Progenitor cell of endocrine pancreas (in vitro differentiated cells): ENCODE measurements at places on chromosomes 2 and 18. TPM values are rescaled to one million over a fixed set of nuclear protein-coding genes. Genes with fewer than 3 reads are reported as not detected.

DNA sequence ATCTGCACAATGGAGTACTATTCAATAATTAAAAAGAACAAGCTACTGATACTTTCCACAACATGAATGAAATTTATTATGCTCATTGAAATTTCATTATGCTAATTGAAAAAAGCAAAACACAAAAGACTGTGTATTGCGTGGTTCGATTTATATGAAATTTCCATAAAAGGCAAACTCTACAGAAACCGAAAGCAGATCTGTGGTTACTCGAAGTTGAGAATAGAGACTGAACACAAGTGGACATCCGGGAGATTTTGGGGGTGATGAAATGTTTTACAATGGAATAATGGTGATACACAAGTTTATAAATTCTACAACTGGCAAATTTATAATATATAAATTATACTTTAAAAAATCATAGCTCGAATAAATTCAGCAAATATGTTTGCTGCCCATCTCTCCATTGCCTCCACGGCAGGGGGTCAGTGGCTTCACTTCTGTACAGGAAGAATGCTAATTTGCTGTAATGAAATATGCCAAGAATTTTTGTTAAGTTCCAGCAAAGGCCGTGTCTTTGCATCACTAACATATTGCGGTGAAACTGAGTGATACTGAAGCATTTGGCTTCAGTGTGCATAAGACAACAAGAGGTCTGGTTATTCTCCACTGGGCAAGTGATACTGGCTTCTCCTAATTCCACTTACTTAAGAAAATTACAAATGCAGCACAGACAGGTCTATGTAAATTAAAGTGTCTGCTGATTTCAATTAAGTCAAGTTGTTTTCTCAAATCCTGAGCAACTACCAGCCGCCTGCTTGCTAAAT is 96.7 kb downstream of the TMEM163 start:
- no peak overlapping the region for H3K4me3 ChIP-seq
- no peaks in the 10 kb centered on the region for H3K27me3 ChIP-seq
- H3K4me1 ChIP-seq, result peaks cover 2% of the 10 kb centered on the region
- no peaks in the 10 kb centered on the region for H3K36me3 ChIP-seq
- no peak for DNase-seq

GRCh38 chr2:8525582-8526402 is 156.1 kb upstream of the ID2 start:
- no peak overlapping the region for H3K4me3 ChIP-seq
- peak overlapping the region; percentile 95 for H3K27ac ChIP-seq
- H3K36me3 ChIP-seq, result no peaks in the 10 kb centered on the region
- H3K4me1 ChIP-seq, result peaks cover 24% of the 10 kb centered on the region
- DNase-seq, result peak; percentile 33

CNGA3 gene
- total RNA-seq, result 5.3 and 5.5 TPM in 2 replicates

SERPINB11 gene
- not detected in 2 replicates for total RNA-seq

GRCh38 chr2:67650291-67651133 is 253.4 kb downstream of the ETAA1 start:
- H3K36me3 ChIP-seq, result peaks cover 5% of the 10 kb centered on the region
- peak; percentile 63 for DNase-seq
- no peaks in the 10 kb centered on the region for H3K27me3 ChIP-seq
- no peak overlapping the region for H3K4me3 ChIP-seq
- H3K27ac ChIP-seq, result peak overlapping the region; percentile 87

DNA sequence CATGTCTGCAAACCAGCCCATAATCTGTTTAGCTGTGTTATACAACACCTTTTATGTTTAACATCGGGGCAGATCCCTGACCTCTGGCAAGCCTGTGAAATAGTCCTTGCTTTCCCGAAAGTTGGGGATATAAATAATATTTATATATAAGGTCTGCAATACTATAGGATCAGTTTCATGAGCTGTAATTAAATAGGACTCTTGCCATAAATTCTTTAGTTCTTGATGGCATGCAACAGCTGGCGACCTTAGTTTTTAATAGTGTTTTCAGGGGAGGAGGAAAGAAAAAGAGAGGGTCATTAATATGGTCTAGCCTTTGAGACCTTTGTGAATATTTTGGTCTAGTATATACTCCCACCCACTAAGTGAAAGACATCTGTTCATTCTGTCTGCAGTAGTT is 166.5 kb downstream of the MTX2 start:
- no peak overlapping the region for H3K4me3 ChIP-seq
- H3K4me1 ChIP-seq, result peaks cover 1% of the 10 kb centered on the region
- H3K36me3 ChIP-seq, result no peaks in the 10 kb centered on the region
- peaks cover 3% of the 10 kb centered on the region for H3K27me3 ChIP-seq
- H3K27ac ChIP-seq, result no peak overlapping the region
